NCI-H187 (cell line): ENCODE measurements at places on chromosomes 4 and X.

- no peak for DNase-seq
Observed at GRCh38 chrX:68895778-68896177, 67.0 kb downstream of the EFNB1 start.

DNA sequence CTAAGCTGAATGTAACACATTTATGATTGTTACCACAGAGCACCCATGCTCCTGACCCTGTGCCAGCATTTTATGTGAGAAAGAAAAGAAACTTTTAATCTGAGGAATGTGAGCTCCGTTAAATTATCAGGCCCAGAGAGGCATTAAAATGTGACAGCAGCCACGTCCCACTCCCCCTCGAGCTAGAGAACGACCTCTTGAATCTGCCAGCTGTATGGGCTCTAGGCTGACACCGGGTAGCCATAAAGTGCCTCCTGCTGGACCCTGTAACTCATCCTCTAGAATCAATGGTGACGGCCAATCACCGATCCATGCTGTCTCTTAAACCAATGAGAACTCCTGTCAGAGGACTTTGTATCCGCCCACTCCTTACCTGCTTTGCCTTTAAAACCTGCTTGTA is 110.2 kb upstream of the ADRA2C start:
- peak; percentile 74 for DNase-seq

DNA sequence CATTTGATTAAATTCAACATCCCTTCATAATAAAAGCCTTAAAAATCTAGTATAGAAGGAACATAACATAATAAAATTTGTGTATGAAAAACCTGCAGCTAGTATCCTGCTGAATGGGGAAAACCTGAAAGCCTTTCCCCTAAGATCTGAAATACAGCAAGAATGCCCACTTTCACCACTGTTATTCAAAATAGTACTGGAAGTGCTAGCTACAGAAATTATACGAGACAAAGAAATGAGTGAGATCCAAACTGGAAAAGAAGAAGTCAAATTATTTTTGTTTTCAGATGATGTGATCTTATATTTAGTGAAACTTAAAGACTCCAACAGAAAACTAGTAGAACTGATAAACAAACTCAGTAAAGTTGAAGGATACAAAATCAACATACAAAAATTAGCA is 152.9 kb downstream of the RTL3 start:
- DNase-seq: no peak

GRCh38 chr4:27148211-27148895 is 287.7 kb downstream of the STIM2 start:
- DNase-seq: no peak

- no peak for DNase-seq
Observed at GRCh38 chr4:149999485-150000074, 78.7 kb upstream of the DCLK2 start.

DNA sequence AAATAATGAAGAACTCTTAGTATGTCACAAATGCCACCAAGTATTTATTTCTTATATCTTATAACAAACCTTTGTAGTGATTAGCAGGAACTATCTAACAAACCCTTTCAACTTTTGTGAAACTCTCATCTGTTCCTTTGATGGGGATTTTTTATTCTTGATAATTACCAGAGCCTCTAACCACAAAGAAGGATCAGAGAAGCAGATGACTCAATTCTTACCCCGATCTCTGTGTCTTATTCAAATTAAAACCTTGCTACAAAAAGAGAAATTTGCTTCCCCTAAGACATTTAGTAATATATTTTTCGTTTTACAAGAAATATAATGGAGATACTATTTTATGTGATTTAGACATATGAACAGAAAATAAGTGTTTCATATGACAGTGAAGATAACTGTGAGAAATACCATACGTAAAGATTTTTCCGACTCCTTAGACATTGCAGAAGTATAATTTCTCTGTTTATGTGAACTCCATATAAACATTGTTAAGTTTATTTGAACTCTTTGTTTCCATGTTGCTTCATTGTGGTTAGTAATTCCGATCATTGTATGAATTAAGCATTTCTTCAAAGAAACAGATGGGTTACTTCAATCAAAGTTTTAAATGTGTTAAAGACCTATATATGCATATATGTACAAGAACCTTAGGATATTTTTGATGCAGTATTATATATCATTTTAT is 205.4 kb downstream of the CFAP299 start:
- no peak for DNase-seq

DNA sequence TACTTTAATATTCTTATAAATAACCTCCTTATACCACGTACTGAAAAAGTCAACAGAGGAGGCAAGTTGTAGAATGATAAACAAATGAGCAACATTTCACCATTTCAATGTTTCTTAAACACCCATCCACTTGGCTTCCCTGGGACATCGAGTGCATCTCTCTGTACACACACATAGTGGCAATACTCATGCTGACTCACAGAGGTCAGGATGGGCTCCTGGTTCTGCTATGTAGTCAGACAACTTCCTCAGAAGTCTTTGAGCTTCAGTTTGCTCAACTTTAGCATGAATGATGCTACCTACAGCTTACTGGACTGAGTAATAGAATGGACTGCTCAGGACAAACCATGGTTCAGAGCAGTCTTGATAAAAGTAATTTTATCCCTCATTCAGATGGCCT is 56.9 kb downstream of the MAD2L1 start:
- no peak for DNase-seq

- DNase-seq: no peak
Observed at GRCh38 chr4:99628040-99628439, 29.6 kb downstream of the C4orf54 start.

DNA sequence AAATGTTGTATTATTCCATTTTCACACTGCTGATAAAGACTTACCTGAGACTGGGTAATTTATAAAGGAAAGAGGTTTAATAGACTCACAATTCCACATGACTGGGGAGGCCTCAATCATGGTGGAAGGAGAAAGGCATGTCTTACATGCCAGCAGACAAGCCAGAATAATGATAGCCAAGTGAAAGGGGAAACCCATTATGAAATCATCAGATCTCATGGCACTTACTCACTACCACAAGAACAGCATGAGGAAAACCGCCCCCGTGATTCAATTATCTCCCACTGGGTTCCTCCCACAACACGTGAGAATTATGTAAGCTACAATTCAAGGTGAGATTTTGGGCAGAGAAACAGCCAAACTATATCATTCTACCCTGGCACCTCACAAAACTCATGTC is 2535.1 kb downstream of the ARAP2 start:
- DNase-seq: no peak

- DNase-seq: no peak
Observed at GRCh38 chrX:73903941-73904340, 340.9 kb downstream of the CHIC1 start.

GRCh38 chrX:129957241-129958082 is 25.0 kb upstream of the BCORL1 start:
- DNase-seq: peak; percentile 66

- no peak for DNase-seq
Observed at GRCh38 chrX:107834275-107835201, 8.9 kb downstream of the MID2 start.
